ENCODE measurements at places on chromosomes 3 and 15.

DNA sequence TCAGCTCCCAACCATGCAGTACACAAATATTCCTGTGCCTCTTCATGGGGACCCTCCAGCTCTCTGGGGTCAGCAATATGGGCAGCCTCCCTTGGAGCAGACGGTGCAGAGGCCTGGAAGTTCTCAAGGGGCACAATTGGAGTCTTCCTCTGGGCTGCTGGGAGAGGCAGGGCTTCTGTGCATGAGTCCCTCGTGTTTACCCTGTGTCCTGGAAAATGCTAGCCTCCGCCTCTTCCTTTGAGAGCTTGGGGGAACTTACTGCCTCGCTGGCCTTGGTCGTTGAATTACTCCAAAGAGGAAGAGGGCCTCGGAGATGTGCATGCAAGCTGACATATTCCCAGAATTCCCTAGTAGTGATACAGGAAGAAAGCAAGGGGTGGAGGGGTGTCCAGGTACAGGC is 284.4 kb upstream of the IGF1R start:
- DNase-seq, result no peak

GRCh38 chr3:13111873-13112520 is 38.8 kb upstream of the IQSEC1 start:
- no peak for DNase-seq

GRCh38 chr3:27422617-27423016 is 53.4 kb upstream of the NEK10 start:
- no peak for DNase-seq

DNA sequence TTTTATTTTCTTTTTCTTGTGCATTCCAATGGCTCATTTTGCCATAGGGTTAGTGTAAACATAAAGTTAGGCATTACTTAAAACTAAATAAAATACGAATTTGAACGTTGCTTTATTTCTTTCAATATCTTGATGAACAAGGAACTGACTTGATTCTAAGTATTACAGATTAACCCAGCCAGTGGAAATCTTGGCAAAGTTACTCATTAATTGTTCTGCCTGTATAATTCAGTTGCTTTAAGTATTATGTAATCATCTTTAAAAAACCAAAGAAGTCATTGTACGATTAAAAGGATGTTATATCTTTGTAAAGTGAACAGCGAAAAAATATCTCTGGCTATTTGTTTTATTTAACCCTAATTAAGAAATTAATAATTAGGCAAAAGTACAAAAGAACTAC is 737.9 kb upstream of the BCHE start:
- no peak for DNase-seq

- no peak for DNase-seq
Measured at GRCh38 chr3:22361521-22361920, 610.5 kb upstream of the ZNF385D start.

DNA sequence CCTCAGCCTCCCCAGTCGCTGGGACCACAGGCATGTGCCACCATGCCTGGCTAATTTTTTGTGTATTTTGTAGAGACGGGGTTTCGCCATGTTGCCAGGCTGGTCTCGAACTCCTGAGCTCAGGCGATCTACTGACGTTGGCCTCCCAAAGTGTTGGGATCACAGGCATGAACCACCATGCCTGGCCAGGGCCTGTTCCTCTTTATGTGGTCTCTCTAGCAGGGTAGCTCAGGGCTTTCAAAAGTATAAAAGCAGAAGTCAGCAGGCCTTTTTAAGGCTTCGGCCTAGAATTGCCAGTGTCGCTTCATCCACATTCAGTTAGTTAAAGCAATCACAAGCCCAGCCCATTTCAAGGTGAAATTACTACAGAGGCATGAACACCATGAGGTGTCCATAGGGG is 7.6 kb downstream of the VHL start:
- DNase-seq, result no peak

- DNase-seq, result no peak
Measured at GRCh38 chr3:179871782-179872181, 165.0 kb downstream of the PEX5L start.

DNA sequence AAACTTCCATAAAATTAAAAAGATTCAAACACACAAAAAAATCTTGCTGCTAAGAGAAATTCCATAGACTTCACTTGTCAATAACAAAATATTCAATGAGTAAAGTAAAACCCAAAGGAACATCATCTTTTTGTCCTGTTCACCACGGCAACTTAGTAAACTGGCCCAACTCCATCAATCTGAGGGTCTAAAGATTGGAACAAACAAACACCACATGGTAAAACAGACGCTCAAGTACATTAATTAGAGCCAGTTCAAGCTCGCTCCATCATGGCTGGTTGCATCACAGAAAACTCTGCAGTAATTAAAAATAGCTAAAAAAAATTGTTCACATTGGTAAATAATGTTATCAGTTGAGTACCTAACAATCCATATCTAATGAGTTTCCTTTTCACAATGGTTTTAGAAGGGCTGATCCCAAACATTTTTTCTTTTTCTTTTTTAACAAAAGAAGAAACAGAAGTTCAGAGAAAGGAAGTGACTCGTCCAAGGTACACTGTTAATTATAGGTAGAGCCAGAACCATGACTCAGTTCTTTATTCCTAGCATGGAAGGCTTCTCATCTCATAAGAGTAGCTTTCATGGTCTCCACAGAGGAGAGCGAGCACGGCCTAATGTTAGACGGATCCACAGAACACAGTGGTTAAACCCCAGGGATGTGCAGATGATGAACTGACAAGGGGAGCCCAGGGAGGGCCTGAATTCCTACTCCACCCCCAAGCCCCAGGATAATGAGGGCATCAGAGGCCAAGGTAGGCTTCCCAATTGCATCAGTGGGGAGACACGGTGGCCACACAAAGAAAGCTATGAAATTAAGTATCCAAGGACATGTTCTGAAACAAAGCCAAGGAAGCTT is 79.2 kb upstream of the ARHGEF3 start:
- DNase-seq, result peak; percentile 56

DNA sequence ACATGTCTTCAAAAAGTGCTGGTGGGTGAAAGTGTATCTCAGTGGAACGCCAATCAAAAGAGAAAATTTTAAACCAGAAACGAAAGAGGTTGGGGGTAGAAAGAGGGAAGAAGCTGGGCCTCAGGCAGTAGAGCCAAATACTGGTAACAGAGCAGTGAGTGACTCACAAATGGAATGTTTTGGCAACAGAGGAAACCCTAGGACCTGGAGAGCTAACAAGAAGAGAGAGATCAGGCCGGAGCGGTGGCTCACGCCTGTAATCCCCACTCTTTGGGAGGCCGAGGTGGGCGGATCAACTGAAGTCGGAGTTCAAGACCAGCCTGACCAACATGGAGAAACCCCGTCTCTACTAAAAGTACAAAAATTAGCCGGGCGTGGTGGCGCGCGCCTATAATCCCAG is 450.8 kb upstream of the NAALADL2 start:
- no peak for DNase-seq

GRCh38 chr3:191356631-191357439 is 26.5 kb upstream of the UTS2B start:
- no peak for DNase-seq

GRCh38 chr3:157502916-157503595 is at the start of gene VEPH1:
TSS of gene VEPH1 (minus strand) at chr3:157503416. CDS start at chr3:157495349, 8,067 bp downstream.
- no peak for DNase-seq

- no peak for DNase-seq
Measured at GRCh38 chr3:127762077-127762786, 60.1 kb downstream of the MGLL start.

- no peak for DNase-seq
Measured at GRCh38 chr3:10015461-10015904, 10.8 kb upstream of the FANCD2 start.

GRCh38 chr3:185308126-185308754 is 54.4 kb upstream of the EHHADH start:
- DNase-seq, result peak; percentile 66

DNA sequence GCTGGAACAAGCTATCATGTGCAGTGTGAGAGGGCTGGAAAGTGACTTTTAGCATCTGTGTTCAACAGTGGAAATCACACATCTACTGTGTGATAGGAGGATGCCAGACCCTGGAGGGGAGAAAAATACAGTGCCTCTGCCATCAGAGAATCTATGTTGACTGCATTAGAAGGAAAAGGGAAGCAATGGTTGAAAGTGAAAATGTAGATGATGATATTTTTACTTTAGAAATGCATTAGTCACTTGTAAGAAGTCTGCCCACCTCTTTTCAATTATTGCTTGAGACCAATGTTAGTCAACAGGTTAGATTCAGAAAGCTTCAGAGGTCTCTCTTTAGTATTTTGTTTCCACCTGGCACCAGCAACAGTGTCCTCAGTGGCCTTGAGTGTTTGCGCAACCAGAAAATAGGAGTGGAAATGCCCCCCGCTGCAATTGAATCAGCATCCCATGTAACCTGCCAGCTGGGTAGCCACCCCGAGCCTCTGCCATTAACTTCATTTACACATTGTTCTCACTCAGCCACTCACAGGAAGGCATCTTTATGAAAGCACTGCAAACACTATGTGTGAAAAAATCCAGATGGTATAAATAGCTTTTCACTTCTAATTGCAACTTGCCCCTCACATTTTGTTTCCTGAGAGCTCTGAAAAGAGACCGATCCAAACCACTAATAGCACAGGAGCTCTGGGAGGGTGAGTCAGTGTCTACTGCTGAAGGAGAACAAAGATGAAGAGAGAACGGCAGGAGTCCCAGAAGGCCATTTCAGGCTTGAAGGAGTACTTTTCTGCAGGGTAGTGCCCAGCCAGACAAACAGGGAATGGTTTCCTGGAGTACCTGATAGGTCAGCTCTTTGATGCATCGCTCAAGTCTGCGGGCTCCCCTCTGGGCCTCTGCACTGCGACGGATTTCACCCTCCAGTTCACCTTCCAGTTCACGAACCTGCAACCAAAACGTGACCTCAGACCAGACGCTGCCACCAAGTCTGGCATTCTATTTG is 92.1 kb downstream of the HHLA2 start:
- no peak for DNase-seq

DNA sequence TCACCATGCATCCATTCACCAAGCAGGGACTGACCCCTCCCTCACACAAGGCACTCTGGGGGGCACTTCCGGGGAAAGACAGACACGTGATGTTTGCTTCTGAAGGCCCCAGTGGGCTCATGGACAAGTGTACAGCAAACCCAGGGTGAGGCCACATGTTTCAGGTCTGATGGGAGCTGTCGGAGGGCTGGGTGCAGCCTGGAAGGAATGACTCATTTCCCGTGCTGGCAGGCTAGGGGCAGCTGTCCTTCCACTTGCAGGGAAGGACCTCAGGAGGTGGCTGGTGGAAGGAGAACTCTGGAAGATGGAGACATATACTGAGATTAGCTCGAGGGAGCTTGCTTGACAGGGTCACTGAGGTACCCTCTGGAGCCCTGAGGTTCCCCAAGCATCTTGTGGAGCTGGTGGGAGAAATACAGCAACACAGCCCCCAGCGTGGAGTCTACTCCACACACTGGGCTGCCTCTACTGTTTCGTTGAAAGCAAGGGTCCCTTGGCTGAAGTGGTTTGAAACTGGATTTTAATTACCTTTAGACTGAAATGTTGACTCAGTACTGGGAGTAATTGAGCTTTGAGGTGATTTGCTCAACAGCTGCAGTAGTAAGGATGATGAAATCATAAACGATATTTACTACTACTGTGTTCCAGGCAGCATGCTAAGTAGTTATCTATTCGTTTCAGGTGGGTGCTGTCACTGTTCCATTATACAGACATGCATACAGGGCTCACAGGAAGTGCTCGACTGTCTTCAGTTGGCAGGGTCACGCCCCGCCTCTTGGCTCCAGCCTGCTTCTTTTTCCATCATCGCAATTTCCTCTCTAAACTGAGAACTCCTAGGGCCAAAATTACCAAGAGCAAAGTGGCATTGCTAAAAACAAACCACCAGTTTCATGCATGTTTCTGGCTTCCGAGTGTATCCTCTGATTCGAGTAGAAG is 230.4 kb downstream of the ADAMTS17 start:
- no peak for DNase-seq

DNA sequence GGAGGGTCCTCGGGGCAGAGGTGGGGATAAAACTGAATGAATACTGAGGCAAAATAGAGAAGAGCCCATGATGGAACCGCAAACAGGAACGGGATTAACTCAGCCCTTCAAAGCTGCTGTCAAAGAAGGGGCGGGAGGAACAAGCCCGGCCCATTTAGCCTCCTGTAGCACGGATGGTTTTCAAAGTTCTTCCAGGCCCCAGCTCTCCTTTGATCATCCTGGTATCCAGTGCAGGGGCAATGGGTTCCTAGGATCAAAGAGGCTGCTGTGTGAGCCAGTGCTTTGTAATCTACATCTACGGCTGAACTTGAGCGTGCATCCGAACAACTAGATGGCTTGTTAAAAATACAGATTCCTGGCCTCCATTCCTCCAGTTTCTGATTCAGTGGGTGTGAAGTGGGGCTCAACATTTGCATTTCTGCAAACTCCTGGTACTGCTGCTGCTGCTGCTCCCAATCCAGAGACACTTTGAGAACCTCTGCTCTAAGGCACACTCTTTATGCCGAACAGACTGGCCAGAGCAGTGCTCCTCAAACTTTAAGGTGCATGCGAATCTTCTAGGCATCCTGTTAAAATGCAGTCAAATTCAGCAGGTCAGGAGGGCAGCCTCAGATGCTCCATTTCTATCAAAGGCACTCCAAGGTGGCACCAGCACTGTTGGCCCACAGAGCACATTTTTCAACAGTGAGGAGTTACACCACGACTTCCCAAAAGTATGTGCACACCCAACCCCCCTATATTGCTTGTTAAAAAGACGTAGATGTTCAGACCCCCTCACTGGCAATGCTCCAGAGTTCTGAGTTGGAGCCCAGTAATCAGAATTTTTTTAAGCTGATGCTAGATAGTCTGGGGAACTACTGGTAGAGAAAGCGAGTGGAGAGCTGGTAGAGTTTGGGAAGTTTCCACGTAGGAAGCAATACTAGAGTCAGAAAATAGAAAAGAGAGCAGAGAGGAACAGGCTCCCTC is 5.6 kb downstream of the GALNT15 start:
- DNase-seq, result no peak

DNA sequence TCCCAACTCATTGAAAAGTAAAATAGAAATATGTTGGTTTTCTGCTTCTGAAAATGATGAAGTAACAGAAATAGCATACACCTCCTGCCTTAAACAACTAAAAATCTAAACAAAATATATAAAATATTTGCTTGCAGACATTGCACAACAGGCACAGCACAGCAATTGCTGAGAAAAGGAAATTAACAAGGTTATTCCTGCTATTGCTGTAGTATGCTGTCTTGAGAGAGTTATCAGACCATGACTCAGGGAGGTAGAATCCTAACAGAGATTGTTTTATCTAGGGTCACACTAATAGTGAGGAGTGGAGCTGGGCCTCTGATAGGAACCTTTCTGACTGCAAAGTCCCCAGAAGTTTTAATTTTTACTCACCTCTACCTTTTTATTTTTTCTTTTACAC is 72.6 kb downstream of the ZBTB20 start:
- DNase-seq, result no peak

- DNase-seq, result peak; percentile 66
Measured at GRCh38 chr15:47514200-47514652, 203.1 kb upstream of the SEMA6D start.

DNA sequence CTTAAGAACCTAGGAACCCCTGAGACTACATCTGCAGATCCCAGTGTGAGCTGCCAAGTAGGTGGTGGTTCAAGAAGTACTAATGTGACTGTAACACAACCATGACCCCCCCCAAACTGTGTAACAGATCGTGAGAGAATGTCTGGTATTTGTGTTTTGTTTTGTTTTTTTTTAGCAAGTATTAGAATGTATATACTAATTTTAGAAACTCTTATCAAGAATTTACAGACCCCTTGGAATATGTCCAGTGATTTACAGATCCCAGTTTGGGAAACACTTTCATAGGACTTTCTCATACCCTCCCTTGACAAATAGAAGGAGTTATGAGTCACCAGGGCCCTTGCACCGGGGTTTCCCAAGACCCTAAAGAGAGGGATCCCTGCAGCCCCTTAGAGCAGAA is 79.8 kb downstream of the SEMA5B start:
- DNase-seq, result no peak

GRCh38 chr15:48090666-48091065 is 30.1 kb upstream of the SLC24A5 start:
- peak; percentile 37 for DNase-seq

GRCh38 chr3:151351219-151351618 is 21.9 kb upstream of the P2RY13 start:
- DNase-seq, result no peak
